Transverse colon (tissue), 4 donors: ENCODE measurements at places on chromosomes 7 and 10.

- no peak overlapping the region for H3K4me3 ChIP-seq
- H3K27ac ChIP-seq, result no peak overlapping the region
- no peaks in the 10 kb centered on the region for H3K27me3 ChIP-seq
- H3K36me3 ChIP-seq, result no peaks in the 10 kb centered on the region
Observed at GRCh38 chr7:28672397-28672797, 260.1 kb downstream of the CREB5 start.

- no peak for DNase-seq
- H3K4me1 ChIP-seq, result peaks cover 3% of the 10 kb centered on the region
- no peaks in the 10 kb centered on the region for H3K27me3 ChIP-seq
- H3K36me3 ChIP-seq, result no peaks in the 10 kb centered on the region
- H3K4me3 ChIP-seq, result no peak overlapping the region
Observed at GRCh38 chr7:135930565-135931461, 46.3 kb downstream of the MTPN start.

GRCh38 chr10:34736976-34737771 lies 77.9 kb downstream of the PARD3 start:
- peaks cover 8% of the 10 kb centered on the region for H3K4me1 ChIP-seq
- no peaks in the 10 kb centered on the region for H3K36me3 ChIP-seq
- no peak for DNase-seq
- no peaks in the 10 kb centered on the region for H3K27me3 ChIP-seq
- H3K27ac ChIP-seq, result peak overlapping the region; percentile 38
- no peak overlapping the region for H3K4me3 ChIP-seq

- H3K4me1 ChIP-seq, result no peaks in the 10 kb centered on the region
- H3K27me3 ChIP-seq, result no peaks in the 10 kb centered on the region
- no peaks in the 10 kb centered on the region for H3K36me3 ChIP-seq
Observed at GRCh38 chr10:31072451-31072850, 40.8 kb upstream of the ZNF438 start.

GRCh38 chr7:20577441-20578071 lies 37.9 kb upstream of the ABCB5 start:
- no peak overlapping the region for H3K4me3 ChIP-seq
- no peaks in the 10 kb centered on the region for H3K36me3 ChIP-seq
- DNase-seq, result no peak

DNA sequence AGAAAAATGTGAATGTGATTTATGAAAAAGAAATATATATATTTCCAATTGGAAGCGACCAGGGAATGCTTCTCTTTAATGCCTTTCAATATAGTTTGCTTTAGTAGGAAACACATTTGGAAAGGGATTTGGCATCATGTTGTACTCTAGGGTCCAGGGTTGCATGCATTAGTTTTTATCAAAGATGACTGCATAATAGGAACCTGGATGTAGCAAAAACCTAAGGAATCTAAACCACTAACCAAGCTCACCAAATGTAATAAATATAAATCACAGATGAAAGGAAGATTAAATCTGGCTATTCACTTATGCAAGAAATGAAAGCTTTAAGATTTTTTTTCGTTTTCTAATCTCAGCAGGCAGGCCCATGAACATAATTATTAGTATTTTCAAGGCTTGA lies 120.0 kb downstream of the ATXN7L1 start:
- H3K27ac ChIP-seq, result no peak overlapping the region
- no peak overlapping the region for H3K4me3 ChIP-seq
- H3K27me3 ChIP-seq, result no peaks in the 10 kb centered on the region

- DNase-seq, result no peak
- no peak overlapping the region for H3K4me3 ChIP-seq
- no peaks in the 10 kb centered on the region for H3K4me1 ChIP-seq
- H3K27ac ChIP-seq, result no peak overlapping the region
Observed at GRCh38 chr7:646487-646886, 80.0 kb upstream of the DNAAF5 start.

GRCh38 chr7:68718097-68718551 lies 880.2 kb upstream of the AUTS2 start:
- H3K27me3 ChIP-seq, result no peaks in the 10 kb centered on the region
- no peak overlapping the region for H3K27ac ChIP-seq
- H3K36me3 ChIP-seq, result no peaks in the 10 kb centered on the region
- H3K4me1 ChIP-seq, result no peaks in the 10 kb centered on the region
- no peak for DNase-seq

GRCh38 chr7:68258609-68259008 lies 1262.0 kb downstream of the TYW1 start:
- no peaks in the 10 kb centered on the region for H3K4me1 ChIP-seq
- H3K27me3 ChIP-seq, result no peaks in the 10 kb centered on the region
- DNase-seq, result no peak
- H3K4me3 ChIP-seq, result no peak overlapping the region
- no peaks in the 10 kb centered on the region for H3K36me3 ChIP-seq

DNA sequence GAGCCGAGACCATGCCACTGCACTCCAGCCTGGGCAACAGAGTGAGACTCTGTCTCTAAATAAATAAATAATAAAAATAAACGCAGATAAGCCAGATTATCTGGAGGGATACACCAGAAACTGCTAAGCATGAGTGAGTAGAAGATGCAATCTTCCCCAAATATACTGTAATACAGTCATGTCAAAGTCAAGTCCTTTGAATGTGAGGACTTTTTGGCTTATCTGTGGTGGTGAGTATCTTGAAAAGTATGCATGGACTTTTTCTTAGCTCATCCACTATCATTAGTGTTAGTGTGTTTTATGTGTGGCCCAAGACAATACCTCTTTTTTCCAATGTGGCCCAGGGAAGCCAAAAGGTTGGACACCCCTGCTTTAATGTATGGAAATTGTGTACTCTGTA lies 44.7 kb upstream of the PITRM1 start:
- no peaks in the 10 kb centered on the region for H3K36me3 ChIP-seq
- H3K4me3 ChIP-seq, result no peak overlapping the region
- no peak for DNase-seq
- H3K27ac ChIP-seq, result no peak overlapping the region

DNA sequence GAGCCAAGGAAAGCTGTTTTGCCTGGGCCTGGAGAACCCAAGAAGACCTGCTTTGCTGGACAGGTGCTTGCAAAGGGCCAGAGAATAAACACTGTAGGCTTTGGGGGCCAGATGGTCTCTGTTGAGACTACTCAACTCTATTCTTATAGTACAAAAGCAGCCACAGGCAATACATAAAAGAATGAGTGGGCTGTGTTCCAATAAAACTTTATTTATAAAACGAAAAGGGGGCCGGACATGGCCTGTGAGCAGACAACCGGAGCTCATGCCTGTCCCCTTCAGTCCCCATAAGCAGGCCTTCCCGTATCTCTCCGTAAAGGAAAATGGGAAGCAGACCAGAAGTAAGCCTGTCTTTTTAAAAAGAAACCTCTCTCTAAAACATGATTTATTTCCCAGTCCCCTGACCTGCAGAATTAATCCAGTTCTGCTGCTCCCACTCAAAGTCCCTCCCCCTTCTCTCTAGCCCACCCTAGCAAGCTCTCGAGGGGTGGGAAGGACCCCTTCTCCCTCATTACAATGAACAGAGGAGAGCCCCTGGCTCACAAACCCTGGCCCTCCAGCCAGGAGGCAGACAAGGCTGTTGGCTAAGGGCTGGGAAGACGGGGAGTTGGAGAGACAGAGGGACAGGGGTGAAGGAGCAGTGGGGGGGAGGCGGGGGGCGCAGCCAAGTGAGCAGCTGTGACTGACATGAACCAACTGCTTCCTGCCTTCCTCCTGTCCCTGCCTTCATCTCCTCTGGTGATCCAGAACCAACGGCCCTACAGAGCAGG lies 177.8 kb downstream of the NEURL1 start:
- H3K27me3 ChIP-seq, result no peaks in the 10 kb centered on the region
- peak overlapping the region; percentile 33 for H3K27ac ChIP-seq
- peaks cover 25% of the 10 kb centered on the region for H3K4me1 ChIP-seq
- DNase-seq, result no peak

DNA sequence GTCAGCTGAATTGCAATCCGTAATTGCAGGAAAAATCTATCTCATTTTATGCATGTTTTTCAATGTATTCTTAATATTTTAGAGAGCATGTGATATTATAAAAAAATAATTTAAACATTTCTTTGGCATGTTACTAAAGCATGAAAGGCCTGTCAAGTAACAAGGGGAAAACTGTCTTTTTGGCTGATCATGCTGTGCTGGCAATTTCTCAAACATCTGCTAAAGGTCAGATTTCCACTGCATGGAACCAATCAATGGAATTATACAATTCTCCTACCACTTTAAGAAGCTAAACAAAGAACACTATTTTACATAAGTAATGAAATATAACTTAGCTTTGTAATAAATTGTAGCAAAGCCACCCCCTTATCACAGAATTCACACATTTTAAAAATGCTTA lies 49.4 kb downstream of the JMJD1C start:
- H3K4me1 ChIP-seq, result peaks cover 14% of the 10 kb centered on the region
- H3K27me3 ChIP-seq, result no peaks in the 10 kb centered on the region
- H3K36me3 ChIP-seq, result no peaks in the 10 kb centered on the region
- H3K4me3 ChIP-seq, result no peak overlapping the region
- no peak overlapping the region for H3K27ac ChIP-seq
- DNase-seq, result no peak

GRCh38 chr10:71590781-71591350 lies 128.7 kb downstream of the C10orf105 start:
- H3K4me3 ChIP-seq, result no peak overlapping the region
- no peaks in the 10 kb centered on the region for H3K4me1 ChIP-seq
- no peak overlapping the region for H3K27ac ChIP-seq
- DNase-seq, result no peak

GRCh38 chr10:122336332-122336731 lies 38.2 kb upstream of the PLEKHA1 start:
- no peaks in the 10 kb centered on the region for H3K36me3 ChIP-seq
- no peak overlapping the region for H3K4me3 ChIP-seq
- H3K27ac ChIP-seq, result no peak overlapping the region
- no peaks in the 10 kb centered on the region for H3K27me3 ChIP-seq

DNA sequence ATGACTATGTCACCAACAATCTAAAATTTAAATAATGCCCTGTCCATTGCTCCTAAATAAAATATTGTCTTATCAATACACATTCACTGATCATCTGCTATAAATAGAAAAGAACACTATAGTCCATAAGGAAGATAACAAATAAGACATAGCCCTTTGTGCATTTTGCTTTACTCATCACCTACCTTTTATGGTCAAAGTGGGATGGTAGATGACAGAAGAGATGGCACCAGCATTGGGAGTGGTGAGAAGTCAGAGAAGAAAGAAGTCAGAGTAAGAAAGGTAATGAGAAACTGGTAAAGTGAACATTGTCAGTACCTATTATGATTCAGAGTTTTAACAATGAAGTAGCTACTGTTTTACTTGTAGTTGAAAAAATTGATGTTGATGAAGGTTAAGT lies 31.1 kb downstream of the SEMA3E start:
- H3K36me3 ChIP-seq, result no peaks in the 10 kb centered on the region
- no peaks in the 10 kb centered on the region for H3K4me1 ChIP-seq
- H3K27me3 ChIP-seq, result no peaks in the 10 kb centered on the region
- no peak overlapping the region for H3K4me3 ChIP-seq
- DNase-seq, result no peak
- H3K27ac ChIP-seq, result no peak overlapping the region

- no peaks in the 10 kb centered on the region for H3K4me1 ChIP-seq
- H3K36me3 ChIP-seq, result no peaks in the 10 kb centered on the region
- no peak overlapping the region for H3K27ac ChIP-seq
- DNase-seq, result no peak
Observed at GRCh38 chr7:181738-182137, 10.6 kb upstream of the FAM20C start.

DNA sequence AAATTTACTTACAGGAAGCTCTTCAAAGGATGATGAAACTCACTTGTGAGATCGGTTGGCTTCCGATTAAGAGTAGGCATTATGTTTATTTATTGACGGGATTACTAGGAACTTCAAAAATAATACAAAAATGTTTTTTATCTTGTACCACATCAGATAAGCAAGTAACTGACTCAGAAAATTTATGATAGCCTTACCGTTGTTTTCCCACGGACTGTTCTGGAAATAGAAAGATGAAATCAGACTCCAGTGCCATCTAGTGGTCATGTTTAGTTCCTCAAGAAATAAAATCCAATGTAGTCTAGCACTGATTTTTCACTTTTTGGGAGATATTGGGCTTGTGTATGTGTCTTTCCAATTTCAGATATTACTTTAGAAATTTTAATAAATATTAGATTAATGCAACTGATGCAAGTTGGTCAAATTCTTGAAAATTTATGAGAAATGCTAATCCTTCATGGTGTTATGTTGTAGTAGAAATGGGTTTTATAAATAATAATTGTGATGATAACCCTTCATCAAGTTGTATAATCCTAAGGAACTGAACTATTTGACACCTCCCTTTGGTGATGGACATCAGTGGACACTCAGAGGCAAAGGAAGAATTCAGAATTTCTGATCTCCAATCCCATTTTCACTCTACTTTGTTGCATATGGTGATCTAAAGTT lies 168.8 kb downstream of the TMEM26 start:
- H3K4me1 ChIP-seq, result no peaks in the 10 kb centered on the region
- DNase-seq, result no peak
- no peaks in the 10 kb centered on the region for H3K36me3 ChIP-seq

- no peaks in the 10 kb centered on the region for H3K27me3 ChIP-seq
- no peak overlapping the region for H3K4me3 ChIP-seq
- H3K27ac ChIP-seq, result no peak overlapping the region
- no peak for DNase-seq
- H3K36me3 ChIP-seq, result no peaks in the 10 kb centered on the region
Observed at GRCh38 chr7:14855033-14855794, 47.3 kb downstream of the DGKB start.

DNA sequence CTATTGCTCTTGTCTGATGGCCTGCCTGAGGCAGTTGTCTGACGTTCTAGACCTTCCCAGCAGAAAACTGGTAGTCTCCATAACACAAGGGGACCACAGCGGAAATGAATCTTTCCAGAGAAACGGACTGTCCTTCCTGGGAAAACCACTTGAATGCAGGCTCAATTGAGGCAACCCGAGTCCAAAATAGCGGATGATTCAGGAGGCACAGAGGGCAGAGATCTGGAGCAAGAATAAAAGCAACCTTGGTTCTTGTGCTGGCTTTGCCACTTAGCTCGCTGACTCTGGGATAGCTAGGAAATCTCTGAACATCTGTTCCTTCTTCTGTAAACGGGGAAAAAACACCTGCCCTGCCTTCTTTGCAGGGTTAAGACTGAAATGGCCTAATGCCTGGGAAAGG lies 178.8 kb downstream of the NEURL1 start:
- H3K27ac ChIP-seq, result no peak overlapping the region
- H3K36me3 ChIP-seq, result no peaks in the 10 kb centered on the region
- DNase-seq, result no peak
- H3K27me3 ChIP-seq, result no peaks in the 10 kb centered on the region
- peaks cover 24% of the 10 kb centered on the region for H3K4me1 ChIP-seq
- no peak overlapping the region for H3K4me3 ChIP-seq

DNA sequence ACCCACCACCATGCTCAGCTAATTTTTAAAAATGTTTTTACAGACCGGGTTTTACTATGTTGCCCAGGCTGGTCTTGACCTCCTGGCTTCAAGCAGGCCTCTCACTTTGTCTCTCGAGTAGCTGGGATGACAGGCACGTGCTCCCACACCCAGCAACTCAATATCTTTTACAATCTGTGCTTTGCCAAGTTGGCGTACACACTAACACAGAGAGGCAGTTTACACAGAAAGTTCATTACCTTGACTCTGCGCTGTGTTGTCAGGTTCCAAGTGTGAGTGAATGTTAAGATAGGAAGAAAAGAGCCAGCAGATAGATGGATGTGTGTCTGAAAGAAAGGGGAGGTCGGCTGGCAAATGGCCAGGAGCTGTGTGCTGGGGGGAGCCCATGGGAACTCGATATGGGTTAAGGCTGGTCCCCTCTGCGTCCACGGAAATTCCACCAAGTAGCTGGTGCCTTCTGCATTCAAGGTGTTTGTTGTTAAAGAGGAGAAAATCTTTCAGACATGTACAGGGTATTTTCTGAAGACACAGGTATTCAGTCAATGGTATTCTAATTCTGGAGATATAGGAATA lies 299.8 kb downstream of the CAMK1D start:
- no peak overlapping the region for H3K27ac ChIP-seq
- DNase-seq, result no peak
- no peaks in the 10 kb centered on the region for H3K36me3 ChIP-seq
- H3K27me3 ChIP-seq, result no peaks in the 10 kb centered on the region
- no peaks in the 10 kb centered on the region for H3K4me1 ChIP-seq
